ENCODE measurements at places on chromosomes 3 and 15.

GRCh38 chr3:77288348-77288747 lies 248.4 kb downstream of the ROBO2 start:
- DNase-seq, result no peak

- no peak for DNase-seq
Measured at GRCh38 chr3:38343797-38344594, 2.6 kb upstream of the XYLB start.

- no peak for DNase-seq
Measured at GRCh38 chr3:169676925-169677537, 13.5 kb upstream of the MECOM start.

DNA sequence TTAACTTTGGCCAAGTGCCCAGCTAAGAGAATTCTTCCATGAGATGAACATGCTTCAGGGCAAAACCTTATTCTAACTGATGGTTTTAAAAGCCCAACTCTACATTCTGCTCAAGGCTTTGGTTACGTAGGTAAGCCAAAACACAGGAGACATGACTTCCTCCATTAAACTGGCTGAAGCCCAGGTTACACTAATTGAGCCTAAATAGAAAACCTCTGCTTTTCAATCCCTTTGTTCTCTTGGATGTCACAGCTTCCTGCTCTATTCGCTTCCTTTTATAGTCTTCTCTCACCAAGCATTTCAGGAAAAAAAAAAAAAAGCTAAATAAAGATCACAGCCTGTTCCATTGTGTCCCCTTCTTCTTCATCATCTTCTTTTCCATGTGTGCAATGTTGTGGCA lies 420.4 kb downstream of the TIGIT start:
- no peak for DNase-seq

GRCh38 chr15:83208367-83208661 lies 691 bp upstream of the HDGFL3 start:
- peak; percentile 12 for DNase-seq

DNA sequence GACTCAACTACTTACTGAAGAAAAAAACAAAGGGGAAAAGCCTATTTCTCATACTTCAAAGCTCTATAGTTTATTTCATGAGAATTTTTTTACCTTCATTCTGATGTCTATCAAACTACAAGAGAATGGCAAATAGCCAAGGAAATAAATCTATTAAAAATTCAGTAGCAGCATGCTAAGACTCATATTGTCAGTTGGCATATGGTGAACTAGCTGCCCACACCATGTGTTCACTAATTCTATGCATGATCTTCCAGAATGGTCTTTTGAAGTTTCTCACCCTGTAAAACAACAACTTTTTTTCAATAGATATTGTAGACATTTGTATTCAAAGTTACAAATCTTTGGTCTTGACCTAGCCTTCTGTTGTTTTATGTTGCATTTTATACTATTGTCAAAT lies 386.2 kb downstream of the RSL24D1 start:
- DNase-seq, result no peak

GRCh38 chr3:72441284-72441994 lies 406.8 kb downstream of the SHQ1 start:
- no peak for DNase-seq

GRCh38 chr3:119184796-119185570 lies 11.6 kb downstream of the UPK1B start:
- no peak for DNase-seq

DNA sequence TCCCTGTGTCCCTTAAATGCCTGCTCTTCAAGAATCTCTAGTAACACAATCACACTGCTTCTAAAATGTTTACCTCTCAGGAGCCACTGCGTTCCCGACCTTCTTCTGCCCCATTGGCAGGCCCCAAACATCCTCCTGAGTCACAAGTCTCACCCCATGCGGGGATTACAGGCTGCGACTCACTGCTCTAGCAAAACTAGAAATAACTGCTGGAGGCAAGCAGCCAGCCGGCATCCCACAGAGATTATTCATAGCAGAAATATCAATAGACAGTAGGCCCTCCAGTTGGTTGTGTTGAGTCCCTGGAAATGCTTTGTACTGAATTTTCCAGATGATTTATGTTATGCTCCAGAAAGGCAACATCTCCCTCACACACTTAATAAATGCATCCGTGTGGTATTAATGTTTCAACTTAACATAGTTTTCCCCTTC lies 64.8 kb downstream of the RFTN1 start:
- peak; percentile 31 for DNase-seq

DNA sequence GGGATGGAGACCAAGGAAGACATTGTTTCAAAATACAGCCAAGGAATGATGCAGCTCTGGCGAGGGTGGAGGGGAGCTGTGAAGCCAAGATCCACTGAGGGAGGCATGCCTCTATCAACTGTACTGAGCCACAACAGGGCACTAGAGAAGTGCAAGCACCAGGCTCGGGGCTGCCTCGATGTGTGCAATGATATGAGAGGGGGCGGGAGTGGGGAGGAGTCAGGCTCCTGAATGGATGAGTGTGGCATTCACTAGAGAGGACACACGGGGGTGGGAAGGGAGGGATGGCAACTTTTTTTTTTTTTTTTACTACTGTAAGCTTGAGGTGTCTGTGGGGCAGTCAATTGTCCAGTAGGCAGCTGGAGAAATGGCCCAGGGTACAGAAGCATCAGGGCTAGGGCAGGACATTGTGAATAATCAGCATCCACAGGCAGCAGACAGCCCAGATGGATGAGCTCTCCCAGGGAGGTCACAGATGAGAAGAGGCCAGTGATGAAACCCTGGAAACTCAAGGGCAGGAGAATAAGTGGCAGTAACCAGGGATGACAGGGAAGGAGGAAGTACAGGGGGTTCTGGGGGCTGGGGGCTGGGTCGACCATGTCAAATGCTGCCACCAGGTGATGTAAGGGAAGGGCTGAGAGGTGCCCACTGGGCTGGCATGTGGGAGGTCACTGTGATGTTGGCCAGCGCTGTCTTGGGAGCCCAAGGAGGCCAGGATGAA lies 5.9 kb downstream of the STOML1 start:
- no peak for DNase-seq

- DNase-seq, result no peak
Measured at GRCh38 chr3:143697975-143698374, 150.3 kb downstream of the SLC9A9 start.

- peak; percentile 68 for DNase-seq
Measured at GRCh38 chr15:90286678-90287077, 21.2 kb downstream of the NGRN start.

DNA sequence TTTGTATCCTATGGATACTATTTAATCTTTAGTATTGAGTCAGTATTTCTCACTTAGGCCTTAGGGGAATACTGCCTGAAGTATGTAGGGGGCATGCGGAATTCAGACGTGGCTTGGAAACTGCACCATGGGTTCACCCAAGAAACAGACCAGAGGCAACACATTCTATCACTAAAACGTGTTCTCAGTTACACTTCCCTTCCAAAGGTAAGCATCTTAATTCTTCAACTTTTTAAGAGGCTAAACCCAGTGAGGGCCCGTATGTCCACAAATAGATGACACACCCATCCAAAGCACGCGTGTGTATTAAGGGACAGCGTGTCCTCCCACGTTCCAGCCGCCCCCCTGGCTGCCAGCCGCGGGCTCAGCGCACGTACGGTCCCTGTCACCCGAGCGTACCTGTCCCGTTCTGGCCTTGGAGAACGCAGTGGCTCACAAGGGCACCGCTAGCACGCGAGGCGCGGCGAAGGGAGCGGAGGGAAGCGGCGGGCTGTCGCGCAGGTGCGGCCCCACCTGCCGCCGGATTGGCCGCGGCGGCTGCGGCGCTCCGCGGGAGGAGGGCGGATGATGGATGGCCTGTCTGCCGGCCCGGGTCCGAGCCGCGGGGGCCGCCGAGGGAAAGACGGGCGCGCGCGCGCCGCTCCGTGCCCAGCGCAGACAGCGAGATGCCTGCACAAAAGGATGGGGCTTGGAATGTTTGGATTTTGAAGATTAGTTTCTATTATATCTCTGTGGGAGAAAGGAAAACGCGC lies 1003.9 kb upstream of the NR2F2 start:
- no peak for DNase-seq

DNA sequence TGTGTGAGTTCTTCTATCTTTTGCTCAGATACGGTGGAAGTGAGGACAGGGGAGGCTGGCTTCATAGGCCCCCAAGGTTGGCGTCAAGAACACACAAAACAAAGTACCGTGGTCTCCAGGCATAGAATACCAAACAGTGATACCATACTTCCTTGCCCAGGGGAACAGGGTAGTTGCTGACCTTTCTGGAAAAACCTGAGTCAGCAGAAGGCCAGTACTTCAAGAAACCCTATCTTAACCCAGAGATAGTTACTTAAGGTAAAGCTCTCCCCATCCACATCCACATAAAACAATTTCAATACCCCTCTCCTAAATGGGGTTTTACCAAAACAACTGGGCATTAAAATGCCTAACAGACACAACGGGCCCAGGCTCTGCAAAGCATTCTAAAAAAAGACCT lies 29.6 kb upstream of the RPS17 start:
- no peak for DNase-seq

DNA sequence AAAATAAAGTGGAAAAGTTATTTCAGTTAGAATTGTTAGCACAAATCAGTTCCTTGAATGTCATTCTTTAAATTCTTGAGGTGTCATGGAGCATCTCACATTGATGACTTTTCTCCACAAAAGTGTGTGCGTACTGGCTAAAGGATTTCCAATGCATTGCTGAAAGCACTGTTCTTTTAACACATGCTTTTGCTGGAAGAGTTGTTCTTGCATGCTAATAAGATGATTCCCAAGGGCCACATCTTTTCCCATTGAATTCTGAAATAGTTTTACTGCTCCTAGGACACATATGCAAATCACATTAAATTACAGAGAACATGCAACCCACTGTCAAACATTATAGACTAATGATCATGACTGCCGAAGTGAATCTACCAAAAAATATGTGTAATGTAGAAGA lies 516.3 kb upstream of the CADM2 start:
- no peak for DNase-seq

DNA sequence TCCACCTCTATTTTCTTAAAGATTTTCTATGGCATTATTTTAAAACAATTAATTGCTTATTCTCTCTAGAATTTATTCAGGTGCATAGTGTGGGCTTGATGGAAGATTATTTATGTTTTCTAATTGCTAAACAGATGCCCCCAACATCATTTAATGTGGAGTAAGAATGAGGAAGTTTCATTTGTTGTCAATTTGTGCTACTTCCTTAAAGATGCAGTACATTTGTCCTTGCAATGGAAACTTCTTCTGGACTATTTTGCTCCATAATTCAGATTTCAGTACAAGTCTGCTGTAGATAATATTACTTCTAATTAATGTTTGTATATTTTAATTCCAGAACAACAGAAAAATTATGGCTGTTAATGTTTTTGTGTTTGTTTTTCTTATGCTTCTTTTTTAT lies 104.8 kb downstream of the TGFBR2 start:
- DNase-seq, result no peak

GRCh38 chr15:51425517-51426040 lies 84.1 kb downstream of the GLDN start:
- no peak for DNase-seq

- DNase-seq, result peak; percentile 59
Measured at GRCh38 chr15:63402498-63403253, 21.0 kb upstream of the CA12 start.

DNA sequence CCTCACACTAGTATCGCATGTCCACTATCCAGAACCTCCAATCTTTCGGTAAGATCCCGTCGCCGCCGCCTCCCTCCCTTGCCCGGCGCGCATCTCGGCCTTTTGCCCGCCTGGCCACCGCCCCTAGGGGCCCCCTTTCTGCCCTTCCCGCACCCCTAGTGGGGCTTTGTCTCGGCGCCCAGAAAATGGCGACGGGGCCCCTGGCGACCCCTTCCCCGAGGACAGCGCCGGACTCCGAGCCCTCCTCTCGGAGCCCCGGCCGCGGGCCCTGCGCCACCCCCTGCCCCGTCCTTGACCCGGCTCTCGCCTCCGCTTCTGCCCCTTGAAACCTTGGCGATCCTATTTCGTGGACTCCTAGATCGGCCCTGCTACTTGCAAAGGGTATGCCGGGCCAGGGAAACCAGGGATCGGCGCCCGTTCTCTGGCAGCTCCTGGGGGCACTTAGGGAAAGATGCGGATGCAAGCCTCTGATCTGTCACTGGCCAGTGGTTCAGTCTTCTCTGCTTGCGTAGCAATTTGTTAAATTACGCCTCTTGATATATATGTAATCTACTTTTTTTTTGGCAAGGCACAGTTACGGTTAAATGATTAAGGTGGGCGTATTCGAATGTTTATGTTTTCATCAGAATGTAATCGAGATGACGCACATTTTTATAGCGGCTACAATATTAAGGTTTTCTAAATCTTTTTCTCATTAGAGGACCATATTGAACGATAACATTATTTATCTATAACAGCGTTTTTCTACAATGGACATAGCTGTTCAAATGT lies 603 bp downstream of the EIF1B start:
- peak; percentile 46 for DNase-seq

GRCh38 chr3:195001961-195002861 lies 268.7 kb downstream of the XXYLT1 start:
- DNase-seq, result peak; percentile 54

DNA sequence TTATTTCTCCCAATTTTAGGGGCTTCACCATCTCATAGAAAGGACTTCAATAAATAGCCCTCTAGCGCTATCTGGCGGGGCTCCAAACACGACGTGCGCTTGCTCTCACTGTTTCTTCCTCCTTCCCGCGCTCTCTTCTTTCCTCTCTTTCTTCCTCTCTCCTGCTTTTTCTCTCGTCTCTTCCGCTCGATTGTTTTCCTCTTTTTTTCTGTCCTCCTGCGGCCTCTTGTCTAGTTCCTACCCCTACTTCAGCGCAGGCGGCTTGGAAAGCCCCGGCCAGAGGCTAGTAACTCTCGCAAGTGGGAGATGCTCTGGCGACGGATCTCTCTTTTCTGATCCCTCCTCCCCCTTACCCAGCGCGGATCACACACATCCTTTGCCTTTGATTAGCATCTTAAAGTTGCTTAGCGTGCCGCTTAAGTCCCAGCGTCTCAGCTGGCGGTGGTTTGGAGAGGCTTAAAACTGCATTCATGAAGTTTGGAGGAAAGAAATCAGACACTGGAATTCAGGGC lies 6.2 kb upstream of the MEIS2 start:
- peak; percentile 49 for DNase-seq

- no peak for DNase-seq
Measured at GRCh38 chr15:42549741-42550392, 1.2 kb downstream of the HAUS2 start.

- no peak for DNase-seq
Measured at GRCh38 chr3:126777366-126777765, 73.3 kb downstream of the CHCHD6 start.

GRCh38 chr15:64548235-64548634 lies 87.9 kb downstream of the ZNF609 start:
- no peak for DNase-seq

DNA sequence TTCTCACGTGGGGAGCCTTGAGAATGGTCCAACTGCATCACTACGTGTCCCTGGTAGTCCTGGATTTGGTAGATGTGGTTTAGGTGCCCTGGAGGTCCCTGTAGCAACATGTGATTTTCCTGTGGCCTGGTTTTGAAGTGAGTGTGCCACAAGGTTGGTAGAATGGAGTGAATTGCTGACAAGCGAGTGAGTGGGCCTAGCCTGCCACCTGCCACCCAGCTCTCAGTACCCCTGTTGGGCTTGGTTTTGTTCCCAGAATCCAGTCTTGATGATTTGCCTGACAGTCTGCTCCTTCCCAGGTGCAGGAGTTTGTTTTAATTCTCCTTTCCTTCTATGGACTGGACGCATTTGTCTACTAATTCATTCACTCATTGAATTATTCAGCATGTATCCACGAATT lies 19.4 kb downstream of the RPLP1 start:
- no peak for DNase-seq

- DNase-seq, result no peak
Measured at GRCh38 chr3:46236294-46237054, 5.8 kb upstream of the CCR3 start.

Measured in NAMALWA (cell line).